ENCODE measurements at places on chromosomes 6 and 20.

- no peak for DNase-seq
These were observed 21.3 kb downstream of the ECI2 start for GRCh38 chr6:4114123-4114522.

DNA sequence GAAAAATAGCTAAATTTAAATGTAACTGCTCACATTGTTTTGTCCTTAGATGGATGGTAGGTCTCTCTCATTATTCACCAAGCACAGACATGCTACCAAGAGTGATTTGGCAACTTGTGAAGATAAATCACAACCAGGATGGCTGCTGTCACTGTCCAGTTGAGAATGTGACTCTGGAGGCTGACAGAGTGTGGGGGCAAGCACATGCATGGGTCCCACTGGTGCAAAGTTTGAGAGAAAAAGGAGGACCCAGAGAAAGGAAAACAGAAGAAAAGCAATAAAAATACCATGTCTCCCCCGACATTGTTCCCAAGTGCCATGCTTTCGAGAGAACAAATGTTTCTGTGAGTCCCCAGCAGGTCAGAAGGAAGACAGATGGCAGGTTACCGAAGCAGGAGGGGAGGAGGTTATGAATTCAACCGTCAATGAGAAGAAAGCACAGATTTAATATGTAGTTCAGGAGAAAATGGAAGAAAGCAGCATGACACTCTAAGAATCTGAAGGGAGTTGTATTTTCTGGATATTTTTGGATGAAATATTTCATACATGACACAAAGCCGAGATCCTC, 73.0 kb upstream of the TSHZ2 start:
- no peak for DNase-seq

DNA sequence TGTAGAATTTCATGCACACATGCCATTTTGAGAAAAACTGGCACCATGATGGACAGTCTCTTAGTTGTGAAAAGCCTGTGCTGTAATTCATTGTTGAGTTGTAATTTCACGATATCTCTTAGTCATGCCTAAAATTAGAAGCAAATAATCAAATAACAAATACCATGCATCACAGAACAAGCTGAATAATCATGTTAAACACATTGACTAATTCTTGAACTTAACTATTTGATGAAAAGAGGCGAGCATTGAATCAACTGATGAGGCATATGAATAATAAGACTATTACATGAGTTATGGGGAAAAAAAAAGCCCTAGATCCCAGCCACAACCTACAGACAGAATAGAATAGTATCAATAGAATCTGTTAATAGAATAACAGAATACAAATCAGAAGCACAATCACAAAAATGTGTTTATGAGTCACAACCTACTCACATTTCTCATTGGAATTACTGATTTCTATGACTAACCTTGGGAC, 14.2 kb upstream of the RNF217 start:
- DNase-seq = peak; percentile 65

DNA sequence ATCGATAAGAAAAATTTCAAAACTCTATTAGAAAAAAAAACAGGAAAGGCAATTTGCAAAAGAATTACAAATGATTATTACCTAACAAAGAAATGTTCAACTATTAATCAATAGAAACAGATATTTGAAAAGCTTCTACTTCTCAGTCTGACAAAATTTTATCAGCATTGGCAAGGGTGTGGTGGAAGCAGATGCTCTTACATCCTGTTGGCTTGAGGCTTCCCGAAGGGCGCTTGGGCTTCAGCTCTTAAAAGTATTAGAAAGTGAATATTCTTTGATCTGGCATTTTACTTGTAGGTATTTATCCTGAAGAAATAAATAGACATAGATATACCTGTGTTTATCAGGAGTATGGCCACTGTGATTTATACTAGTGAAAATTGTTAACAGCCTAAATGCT, 38.7 kb downstream of the SLC35D3 start:
- no peak for DNase-seq

DNA sequence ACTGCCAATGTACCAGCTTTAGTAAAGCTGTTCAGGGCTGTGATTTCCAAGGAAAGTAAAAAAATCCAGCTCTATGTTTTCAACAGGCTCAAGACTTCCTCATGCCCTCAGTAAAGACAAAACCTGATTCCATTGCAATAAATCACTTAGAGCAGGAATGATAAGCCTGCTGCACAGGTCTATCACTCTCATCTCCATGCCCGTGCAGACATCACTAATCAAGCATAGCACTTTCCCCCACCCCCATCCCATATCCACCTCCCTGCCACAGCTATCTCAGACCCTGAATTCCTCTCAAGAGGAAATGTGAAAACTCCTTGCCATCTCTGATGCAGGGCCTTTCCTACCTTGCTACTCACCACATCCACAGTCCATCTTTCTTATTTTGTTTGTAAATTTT, 554.9 kb downstream of the MAFB start:
- DNase-seq = no peak

GRCh38 chr20:45463709-45464108, 5.8 kb upstream of the WFDC2 start:
- no peak for DNase-seq

DNA sequence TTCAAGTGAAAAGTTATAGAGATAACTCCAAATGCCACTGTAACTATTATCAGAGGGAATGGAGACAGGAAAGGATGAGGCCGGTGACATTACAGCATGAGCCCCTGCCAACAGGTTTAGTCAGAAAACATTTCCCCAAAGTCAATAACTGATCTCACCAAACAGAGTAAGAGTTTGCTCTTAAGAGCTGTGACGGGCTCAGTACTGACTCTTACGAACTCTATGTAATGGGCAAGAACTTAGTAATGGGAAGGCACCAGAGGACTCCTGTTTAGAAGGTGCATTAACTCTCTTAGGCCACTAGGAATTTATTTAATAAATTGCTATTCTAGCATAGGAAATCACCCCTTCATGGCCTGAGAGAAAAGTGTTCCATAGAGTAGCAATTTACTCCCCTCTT, 76.8 kb downstream of the SAMD5 start:
- no peak for DNase-seq

DNA sequence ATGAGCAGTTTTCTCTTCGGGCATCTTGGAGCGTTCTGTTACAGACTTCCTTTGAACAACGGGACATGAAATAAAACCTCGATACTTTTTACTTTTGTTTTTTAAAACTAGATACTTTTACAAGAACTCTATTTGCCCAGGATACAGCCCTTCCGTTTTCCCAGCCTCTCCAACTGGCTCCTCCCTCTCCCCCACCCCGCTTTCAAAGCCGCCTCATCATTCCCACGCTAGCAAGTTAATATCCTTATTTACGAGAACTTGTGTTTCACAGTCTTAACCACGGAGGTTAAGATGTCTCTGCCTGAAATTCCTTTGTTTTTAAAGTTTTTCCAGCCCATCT, 241 bp upstream of the CFAP206 start:
- DNase-seq = no peak

GRCh38 chr6:135254471-135254870, 73.4 kb downstream of the MYB start:
- no peak for DNase-seq

GRCh38 chr6:34350137-34350933, 42.1 kb downstream of the NUDT3 start:
- DNase-seq = no peak

DNA sequence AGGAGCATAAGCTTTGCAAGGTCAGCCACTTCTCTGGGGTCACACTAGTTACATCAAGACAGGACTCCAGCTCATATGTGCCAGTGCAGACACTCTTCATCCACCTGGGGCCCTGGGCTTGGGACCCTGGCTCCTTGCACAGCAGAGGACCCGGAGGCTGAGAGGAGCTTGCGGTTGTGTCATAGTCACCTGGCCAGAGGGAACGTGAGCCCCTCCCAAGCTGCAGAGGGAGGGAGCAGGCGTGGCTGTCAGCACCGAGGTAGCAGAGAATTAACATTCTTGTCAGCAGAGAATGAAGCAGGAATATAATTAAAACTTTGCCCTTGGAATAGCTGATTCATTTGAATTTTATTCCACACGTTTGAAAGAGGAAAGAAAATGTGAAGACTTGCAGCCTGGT, 36.8 kb downstream of the BCAS4 start:
- DNase-seq = no peak

DNA sequence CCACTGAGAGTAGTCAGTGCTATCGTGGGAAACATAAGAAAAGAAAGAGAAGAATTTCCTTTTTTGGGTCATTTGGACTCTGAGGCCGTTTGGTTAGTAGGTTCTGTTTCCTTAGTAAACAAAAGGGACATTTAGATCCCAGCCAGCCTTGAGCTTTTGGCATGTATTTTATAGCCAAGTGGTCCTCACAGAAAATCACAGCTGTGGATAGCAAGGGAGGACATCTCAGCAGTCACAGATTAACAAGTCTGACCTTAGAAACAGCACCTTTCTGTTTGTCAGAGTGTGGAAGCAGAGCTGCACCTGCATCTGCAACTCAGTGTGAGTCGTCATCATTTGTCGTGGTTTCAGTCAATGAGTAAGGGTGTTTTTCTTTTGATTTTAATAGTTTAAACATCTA, 40.5 kb downstream of the FAM120B start:
- DNase-seq = no peak

DNA sequence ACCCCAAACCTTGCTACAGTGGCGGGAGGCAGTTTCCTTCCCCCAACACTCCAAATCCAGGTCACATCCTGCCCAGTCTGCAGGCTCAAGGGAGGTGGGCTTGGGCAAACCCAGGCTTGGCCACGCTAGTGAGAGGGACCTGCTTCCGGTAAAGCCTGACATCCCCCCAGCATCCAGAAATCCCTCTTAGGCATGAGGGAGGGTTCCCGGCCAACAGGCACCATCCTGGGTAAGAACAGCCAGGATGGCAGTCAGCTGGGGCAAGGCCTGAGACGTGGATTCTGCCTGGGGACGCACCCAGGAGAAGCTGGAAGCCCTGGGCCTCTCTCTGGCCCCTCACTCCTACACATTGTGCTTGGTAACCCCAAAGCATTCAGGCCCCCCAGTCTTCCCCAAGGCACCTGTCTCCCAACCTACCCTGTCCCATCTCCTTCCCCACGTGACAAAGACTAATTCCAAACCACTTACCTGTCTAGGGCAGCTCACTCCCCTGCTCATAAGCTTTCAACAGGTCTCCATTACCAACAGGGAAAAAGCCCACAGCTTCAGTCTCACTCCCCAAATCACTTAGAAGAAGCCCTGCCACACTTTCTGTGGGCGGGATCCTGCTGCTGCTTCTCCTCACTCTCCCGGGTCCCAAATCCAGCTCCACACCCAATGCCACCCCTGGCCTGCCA, 2.1 kb downstream of the C20orf144 start:
- no peak for DNase-seq

- DNase-seq = no peak
These were observed 111.5 kb downstream of the TMEM242 start for GRCh38 chr6:157211603-157212455.

- DNase-seq = no peak
These were observed 481.6 kb downstream of the ADGRB3 start for GRCh38 chr6:69116658-69117057.

DNA sequence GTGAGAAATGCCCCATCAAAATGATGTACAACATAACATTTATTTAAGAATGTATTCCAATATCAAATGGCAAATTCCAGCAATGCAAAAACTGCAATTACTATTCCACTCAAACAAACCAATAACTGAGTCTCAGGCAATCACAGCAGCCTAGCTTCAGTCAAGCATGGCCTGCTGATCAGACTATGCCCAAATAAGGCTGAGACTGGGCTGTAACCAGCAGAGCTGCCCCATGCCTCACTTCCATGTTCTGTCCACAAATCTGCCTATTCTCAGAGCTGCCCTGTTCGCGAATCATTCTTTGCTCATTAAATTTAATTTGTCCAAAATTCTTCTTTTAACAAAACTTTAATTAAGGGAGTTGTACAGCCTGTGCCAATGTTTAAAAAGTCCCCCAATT, 155.4 kb downstream of the FNDC1 start:
- DNase-seq = no peak

DNA sequence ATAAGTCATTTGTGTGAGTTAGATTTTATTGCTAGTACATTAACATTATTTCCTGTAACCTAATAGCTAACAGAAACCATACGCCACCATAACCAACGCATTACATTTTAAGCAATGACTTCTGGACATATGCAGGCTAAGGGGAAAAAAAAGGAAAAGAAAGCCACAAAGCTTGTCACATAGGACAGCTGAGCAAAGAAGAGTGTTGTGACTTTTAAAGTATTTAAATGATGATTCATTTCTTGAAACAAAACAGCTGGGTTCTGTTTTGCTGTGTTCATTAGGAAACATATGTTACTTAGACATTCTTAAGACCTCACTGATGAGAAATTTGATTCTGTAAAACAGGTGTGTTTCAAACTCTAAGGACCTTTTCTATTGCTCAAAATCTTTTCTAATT, 171.4 kb downstream of the COL9A1 start:
- DNase-seq = peak; percentile 17

GRCh38 chr6:168368936-168369335, 49.4 kb upstream of the DACT2 start:
- DNase-seq = no peak

DNA sequence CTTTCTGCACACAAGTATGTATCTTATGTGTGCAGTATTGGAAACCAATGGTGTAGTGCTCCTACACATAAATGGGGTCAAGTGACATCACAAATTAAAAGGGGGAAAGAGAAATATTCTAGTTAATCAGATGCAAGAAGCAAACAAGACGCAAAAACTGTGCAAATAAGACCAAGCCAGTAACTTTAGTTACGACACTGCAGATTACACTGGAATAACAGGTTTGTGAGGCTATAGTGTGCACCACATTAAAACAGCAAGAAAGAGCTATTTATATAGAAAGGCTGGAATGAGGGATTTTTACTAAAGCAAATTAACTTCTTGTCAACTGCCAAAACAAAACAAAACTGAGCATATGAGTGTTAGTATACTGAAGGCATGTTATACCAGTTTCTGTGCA, 45.8 kb downstream of the NR2E1 start:
- no peak for DNase-seq

DNA sequence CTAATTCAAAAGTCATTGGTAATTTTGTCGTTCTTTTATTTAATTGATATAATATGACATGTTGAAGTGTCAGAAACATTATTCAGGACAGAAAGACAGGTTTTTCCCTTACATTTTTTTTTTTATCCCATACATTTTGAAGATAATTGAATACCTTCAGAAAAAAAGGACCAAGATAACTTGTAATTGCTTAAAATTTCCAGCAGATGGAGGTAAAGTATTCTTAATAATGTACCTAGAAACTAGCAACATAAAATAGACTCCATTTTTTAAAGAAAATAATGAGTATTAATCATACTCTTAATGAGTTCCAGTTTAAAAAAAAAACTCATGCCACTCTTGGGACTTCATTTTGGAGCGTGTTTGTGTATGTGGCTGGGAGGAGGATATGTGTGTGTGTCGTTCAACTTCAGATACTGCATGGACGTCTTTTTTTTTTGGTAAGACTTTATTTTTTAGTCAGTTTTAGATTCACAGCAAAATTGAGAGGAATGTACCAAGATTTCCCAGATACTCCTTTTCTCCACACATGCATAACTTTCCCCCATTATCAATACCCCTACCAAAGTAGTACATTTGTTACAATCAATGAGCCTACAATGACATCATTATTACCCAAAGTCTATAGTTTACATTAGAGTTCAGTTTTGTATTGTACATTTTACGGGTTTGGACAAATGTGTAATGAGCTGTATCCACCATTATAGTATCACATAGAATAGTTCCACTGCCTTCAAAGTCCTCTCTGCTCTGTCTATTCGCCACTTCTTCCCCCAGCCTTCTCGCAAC, 79.4 kb downstream of the ROS1 start:
- peak; percentile 39 for DNase-seq

GRCh38 chr6:35024551-35025054, 116.5 kb downstream of the TCP11 start:
- DNase-seq = peak; percentile 74

Measured in fibroblast of skin of back (primary cell).